KBM-7 (cell line): ENCODE measurements at places on chromosomes 11 and 22.
A peak's percentile ranks its signal among the peaks of the same experiment; 100 is the strongest.

DNA sequence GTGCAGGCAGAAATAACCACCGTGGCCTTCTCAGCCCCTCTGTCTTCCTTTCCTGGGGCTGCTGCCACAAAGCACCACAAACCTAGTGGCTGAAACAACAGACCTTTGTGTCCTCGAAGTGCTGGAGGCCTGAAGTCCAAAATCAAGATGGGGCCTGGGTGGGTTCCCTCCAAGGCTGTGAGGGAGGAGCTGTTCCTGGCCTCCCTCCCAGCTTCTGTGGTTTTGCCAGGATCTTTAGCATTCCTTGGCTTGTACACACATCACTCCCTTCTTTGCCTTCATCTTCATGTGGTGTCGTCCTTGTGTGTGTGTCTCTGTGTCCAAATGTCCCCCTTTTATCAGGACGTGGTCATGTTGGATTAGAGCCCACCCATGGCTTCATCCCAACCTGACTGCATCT is 29.0 kb upstream of the PARVG start:
- no peak for DNase-seq

DNA sequence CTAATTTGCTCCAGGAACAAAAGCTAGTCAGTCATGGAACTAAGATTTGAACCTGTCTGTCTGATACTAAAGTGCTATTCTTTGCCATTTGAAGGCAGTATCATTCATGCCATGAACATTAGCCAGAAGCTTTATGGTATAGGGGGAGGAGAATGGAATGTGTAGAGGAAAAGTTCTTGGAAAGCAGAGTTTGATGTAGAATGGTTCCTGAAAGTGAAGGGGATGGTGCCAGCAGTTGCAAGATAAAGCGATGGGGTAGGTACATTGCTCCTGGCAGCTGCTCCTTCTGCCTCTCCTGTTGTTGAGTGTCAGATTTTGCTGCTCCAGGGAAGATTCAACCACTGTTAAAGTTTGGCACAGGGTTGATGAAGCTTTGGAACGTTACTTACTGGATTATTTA is 53.4 kb downstream of the ARHGAP42 start:
- DNase-seq, result no peak

- no peak for DNase-seq
Measured at GRCh38 chr11:63875506-63876065, 36.7 kb downstream of the MARK2 start.

GRCh38 chr11:116730601-116731000 is 42.2 kb downstream of the BUD13 start:
- DNase-seq, result no peak

DNA sequence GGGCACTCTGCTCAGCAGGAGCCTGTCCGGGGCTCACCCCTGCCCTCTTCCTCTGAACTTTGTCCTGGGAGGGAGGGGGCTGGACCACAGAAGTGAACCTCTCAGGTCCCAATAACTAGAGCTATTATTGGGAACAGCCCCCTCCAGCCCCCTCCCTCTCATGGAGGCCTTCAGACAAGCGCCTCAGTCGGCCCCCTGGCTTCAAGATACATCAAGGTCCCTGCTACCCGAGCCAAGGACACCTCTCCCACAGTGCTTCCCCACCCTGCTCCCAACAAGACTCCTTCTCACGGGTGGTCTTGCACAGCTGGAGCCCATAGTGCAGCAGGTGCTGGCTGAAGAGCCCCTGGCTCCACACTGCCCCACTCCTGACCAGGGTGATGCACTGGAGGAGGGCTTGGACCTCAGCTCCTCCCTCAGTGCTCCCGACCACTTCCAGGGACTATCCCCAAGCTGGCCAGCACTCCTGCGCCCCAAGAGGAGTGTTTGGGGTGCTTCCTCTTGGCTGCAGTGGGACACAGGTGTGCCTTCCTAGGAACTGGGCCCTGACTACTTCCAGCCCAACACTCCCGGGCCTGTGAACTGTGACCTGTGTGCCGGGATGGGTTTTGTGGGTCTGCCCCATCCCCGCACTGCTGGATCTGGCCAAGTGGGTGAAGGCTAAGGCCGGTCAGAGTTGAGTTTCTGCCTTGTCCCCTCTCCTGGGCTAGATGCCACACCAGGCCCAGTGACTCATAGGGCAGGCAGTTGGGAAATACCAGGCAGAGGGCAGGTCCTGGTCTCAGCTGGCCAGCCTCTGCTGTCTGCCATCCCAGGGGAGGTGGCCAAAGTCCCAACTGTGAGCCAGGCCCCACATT is 2.2 kb downstream of the PNPLA2 start:
- no peak for DNase-seq

- DNase-seq, result no peak
Measured at GRCh38 chr11:114162719-114163123, 103.2 kb downstream of the ZBTB16 start.

- DNase-seq, result peak; percentile 97
Measured at GRCh38 chr11:122717264-122717867, 61.8 kb downstream of the UBASH3B start.

- DNase-seq, result no peak
Measured at GRCh38 chr11:91230647-91231046, 994.0 kb upstream of the FAT3 start.

DNA sequence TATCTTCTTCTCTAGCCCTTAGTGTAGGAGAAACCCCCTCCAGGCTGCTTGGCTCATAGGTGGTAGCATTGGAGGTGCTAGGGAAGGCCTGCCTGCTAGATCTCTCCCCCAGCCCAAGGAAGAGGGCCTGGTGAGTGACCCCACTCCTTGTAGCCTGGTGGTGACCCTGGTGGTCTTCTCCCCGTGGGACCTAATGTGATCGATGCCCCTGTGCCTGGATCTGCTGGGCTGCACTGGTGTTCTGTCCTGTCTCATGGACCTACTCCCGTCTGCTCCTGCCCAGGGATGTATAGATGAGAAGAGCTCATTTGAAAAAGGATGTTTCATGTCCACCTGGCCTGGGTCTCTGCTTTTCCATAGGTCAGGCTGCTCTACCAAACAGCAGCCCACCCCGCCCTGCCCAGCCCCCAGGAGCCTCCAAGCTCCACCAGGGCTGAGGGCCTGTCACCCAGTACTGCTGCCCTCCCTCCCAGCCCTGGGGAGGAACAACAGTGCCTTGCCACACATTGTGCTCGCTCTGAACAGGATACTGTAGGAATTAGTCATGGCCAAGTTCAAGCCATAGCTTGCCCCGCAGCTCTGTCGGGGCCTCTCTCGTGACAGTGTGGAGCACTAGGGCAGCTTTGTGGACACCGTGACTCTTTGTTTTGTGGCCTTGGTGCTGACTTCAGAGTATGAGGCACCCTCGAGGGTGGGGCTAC is 19.7 kb downstream of the SLC37A2 start:
- DNase-seq, result no peak

- DNase-seq, result peak; percentile 58
Measured at GRCh38 chr22:41532908-41533825, 11.1 kb downstream of the POLR3H start.

GRCh38 chr11:65583589-65583988 is 7.7 kb downstream of the EHBP1L1 start:
- DNase-seq, result no peak

DNA sequence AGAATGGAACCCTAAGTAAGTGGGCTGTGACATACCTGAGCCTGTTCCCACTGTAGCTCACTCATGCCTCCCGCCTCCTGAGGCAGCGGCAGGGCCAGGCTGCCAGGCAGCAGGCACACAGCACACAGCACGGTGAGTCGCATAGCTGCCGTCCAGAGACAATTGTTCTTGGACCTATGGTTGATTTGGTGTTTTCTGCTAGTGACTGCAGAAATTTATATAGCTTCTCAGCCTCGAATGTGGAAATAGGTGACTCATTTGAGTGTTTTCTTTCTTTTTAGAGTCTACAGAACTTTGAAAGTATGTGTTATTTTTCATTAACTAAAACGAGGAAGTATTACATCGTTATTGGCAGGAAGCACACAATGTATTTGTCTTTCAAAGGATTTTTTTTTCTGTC is at the start of gene MMP7:
MMP7 (minus strand) TSS at position 190 of the 400 bp plus-strand sequence; CDS start at position 143, 47 bp downstream.
- DNase-seq, result no peak

GRCh38 chr11:13169709-13170108 is 107.9 kb upstream of the BMAL1 start:
- no peak for DNase-seq

GRCh38 chr11:112306230-112306629 is 45.6 kb upstream of the PLET1 start:
- DNase-seq, result no peak

GRCh38 chr22:26830837-26831236 is 173.4 kb downstream of the MIAT start:
- no peak for DNase-seq

GRCh38 chr22:29837741-29838598 is at the start of gene ASCC2:
Gene ASCC2, minus strand, starts transcription at chr22:29838274. Its CDS starts 5,949 bp downstream, at chr22:29832325.
- peak; percentile 99 for DNase-seq

DNA sequence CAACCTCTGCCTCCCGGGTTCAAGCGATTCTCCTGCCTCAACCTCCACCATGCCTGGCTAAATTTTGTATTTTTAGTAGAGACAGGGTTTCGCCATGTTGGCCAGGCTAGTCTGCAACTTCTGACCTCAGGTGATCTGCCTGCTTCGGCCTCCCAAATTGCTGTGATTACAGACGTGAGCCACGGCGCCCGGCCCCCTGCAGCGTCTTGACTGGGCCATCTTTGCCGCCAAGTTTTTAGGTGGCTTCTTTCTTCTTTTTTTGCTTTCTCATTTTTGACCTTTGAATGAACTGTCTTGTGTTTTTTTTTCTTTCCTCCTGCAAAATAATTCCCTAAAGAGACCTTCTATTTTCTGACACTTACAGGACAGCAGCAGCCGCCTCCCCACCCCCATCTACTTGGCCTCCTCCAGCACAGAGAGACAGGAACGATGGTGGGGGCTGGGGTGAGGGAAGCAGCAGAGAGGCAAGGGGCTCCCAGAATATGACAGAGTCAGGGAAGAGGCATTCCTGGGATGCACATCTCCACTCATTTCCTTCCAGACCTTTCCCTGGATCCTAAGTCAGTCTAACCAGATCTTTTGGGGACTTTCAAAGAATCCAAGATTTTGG is 92.6 kb upstream of the ALX4 start:
- DNase-seq, result no peak

DNA sequence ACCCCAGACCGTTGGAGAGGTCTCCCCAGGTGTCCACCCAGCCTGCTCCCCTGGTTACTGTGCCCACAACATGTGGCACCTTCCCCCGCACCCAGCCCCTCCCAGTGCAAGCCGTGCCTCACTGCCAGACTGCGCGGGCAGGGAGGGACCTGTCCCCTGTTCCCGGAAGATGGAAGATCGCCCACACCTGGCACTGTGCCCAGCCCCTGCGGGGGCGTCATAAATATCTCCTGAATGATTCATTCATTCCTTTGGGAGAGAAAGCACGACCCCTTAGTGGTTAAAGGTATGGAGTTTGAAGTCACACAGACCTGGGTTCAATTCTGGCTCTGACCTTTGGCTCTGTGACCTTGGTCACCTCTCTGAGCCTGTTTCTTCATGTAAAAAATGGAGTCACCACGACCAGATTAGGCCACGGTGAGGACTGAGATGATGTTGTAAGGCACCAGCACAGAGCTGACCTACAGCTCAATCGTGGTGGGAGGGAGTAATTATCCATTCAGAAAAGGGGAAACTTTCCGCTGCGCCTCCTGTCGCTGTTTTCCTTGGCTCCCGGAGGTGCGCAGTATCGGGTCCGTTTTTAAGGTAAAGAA is 497 bp upstream of the SYT12 start:
- no peak for DNase-seq

GRCh38 chr22:42320443-42321416 is 50.3 kb upstream of the TCF20 start:
- no peak for DNase-seq

DNA sequence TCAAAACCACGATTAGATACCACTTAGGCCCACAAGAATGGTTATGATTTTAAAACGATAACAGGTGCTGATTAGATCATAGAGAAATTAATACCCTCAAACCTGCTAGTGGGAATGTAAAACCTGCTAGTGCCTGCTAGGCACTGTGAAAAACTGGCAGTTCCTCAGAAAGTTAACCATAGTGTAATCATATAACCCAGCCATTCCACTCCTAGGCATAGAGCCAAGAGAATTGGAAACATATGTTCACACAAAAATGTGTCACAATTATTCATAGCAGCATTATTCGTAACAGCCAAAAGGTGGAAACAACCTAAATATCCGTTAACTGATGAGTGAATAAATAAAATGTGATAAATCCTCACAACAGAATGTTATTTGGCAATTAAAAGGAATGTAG is 122.2 kb upstream of the SYN3 start:
- DNase-seq, result no peak

DNA sequence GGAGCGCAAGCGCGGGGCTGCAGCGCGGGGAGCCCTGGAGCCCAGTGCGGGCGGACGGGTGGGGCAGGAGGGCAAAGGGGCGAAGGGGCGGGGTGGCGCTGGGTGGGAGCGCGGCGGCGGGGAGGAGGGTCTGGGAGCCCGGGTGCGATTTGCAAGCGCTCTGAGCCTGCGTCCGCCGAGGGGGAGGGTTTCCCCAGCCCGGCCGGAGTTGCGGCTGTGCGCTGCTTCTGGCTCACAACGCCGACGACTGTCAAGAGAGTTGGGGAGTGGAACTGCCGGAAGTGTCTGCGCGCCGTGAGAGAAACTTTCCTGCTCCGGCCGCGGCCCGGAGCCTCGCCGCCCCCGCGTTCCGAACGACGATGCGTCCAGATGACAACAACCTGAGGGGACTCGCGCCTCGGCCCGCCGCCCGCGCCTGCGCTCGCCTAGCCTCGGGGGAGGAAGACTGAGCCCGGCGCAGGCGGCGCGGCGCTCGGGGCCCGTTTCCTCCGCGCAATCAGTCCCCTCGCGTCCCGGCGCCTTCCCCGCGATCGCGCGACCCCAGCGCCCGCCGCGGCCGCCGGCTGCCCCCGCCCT is at the start of gene ARHGAP42:
ARHGAP42 (plus strand) TSS at position 235 of the 576 bp plus-strand sequence. CDS start 391 bp downstream, outside the sequence.
- DNase-seq, result peak; percentile 66

- no peak for DNase-seq
Measured at GRCh38 chr11:44537679-44538078, 27.8 kb upstream of the CD82 start.

DNA sequence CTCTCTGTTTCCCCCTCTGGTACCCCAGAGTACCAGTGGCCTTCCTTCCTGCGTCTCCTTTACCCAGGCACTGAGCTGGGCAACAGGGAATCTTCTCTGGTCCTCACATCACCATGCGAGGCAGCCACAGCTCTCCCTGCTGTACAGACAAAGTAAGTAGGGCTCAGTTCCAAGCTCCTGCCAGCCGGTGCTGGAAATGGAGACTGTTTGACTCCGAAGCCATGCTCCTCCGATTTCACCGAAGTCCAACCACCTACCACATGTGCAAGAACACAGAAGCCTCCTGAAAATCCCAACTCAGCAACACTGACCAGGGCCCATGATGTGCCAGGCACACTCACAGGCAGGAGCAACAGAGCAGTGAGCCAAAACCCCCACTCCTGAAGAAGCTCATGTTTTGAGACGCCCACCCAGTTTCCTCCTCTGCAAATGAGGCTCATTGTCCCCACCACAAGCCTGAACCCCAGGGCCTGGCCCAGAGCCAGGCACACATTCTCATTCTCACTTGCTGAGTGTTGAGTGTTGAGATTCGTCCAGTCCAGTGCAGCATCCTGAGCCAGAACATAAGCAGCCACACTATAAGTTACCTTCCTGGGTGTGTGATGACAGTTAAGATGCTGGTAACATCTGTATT is 156.0 kb downstream of the MPPED1 start:
- no peak for DNase-seq

- DNase-seq, result no peak
Measured at GRCh38 chr11:78620159-78620558, 45.5 kb upstream of the NARS2 start.
